ENCODE measurements at places on chromosomes 3 and 15.

- no peak for DNase-seq
Observed at GRCh38 chr3:64859625-64860535, 172.1 kb upstream of the ADAMTS9 start.

- peak; percentile 74 for DNase-seq
Observed at GRCh38 chr3:31710123-31710803, 177.5 kb downstream of the STT3B start.

DNA sequence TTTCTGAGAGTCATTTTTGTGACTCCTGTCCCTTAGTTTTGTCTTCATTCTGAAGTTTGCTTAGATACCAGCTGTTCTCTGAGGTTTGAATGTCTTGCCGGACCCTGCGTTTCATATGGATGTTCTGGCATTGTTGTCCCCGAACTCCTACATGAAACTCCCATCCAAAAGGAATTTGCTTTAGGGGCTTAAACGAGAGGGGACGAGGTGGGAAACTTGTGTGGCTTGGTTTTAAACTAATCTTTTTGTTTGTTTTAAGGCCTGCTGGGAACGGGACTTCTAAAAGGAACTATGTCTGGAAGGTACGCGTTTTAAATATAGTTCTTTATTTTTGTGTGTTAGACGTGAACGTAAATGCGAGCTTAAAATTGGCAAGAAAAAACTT lies 679 bp downstream of the RPL35A start:
- no peak for DNase-seq

DNA sequence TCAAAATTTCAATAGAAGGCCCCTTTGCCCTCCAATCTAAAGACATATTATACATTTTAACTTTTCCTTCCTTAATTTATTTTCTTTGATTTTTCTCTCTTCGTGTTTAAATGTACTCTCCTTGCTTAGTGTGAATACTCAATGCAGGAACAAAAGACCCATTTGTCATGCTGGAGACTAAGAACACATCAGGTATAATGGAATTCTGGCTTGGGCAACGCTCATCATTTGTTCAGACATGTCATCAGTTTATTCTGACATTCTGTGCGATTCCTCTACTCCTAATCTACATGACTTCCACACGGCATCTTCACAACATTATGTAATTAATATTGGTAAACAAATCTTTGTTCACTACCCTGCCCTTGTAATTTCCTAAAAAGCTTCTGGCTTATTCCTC lies 136.6 kb upstream of the LRRN1 start:
- DNase-seq: no peak

- DNase-seq: no peak
Observed at GRCh38 chr3:50525987-50526386, 22.6 kb upstream of the CACNA2D2 start.

GRCh38 chr3:44326019-44326418 lies 12.5 kb upstream of the TCAIM start:
- no peak for DNase-seq

- no peak for DNase-seq
Observed at GRCh38 chr3:171972871-171973348, 66.5 kb upstream of the FNDC3B start.

DNA sequence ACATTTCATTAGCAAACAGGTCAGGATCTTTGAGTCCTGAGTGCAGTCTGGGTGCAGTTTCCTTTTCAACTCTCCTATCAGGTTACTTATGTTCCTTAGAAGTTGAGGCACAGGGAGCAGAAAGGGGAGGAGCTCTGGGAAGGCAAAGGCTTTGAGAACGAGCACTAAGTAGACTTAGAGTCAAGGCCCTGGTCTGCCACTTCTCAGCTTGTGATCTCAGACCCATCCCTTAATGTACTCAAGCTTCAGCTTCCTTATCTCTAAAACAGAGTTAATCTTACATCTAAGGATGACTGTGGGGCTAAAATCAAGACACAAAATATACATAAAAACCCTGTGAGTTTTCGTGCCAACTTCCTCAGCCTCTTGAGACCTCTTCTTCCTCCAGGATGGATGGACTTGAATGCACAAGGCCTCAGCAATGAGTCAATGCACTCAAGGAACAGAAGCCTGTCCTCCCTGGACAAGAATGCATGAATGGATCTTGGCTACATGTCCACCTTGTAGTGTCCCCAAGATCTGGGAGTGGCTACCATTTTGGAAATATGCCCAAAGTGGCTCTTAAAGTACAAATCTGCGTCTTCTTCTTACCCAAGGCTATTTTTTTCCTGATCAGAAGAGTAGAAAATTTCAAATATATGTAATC lies 105.1 kb downstream of the WDR76 start:
- DNase-seq: no peak

- DNase-seq: no peak
Observed at GRCh38 chr15:66505430-66505811, 295 bp downstream of the ZWILCH start.

GRCh38 chr15:55320238-55320550 lies 1.2 kb downstream of the PIGB start:
- no peak for DNase-seq

GRCh38 chr3:170130532-170130931 lies 51.0 kb downstream of the PHC3 start:
- DNase-seq: no peak

GRCh38 chr3:32410367-32411246 lies 19.0 kb downstream of the CMTM7 start:
- no peak for DNase-seq

- DNase-seq: peak; percentile 12
Observed at GRCh38 chr15:48025118-48025517, 95.7 kb upstream of the SLC24A5 start.

DNA sequence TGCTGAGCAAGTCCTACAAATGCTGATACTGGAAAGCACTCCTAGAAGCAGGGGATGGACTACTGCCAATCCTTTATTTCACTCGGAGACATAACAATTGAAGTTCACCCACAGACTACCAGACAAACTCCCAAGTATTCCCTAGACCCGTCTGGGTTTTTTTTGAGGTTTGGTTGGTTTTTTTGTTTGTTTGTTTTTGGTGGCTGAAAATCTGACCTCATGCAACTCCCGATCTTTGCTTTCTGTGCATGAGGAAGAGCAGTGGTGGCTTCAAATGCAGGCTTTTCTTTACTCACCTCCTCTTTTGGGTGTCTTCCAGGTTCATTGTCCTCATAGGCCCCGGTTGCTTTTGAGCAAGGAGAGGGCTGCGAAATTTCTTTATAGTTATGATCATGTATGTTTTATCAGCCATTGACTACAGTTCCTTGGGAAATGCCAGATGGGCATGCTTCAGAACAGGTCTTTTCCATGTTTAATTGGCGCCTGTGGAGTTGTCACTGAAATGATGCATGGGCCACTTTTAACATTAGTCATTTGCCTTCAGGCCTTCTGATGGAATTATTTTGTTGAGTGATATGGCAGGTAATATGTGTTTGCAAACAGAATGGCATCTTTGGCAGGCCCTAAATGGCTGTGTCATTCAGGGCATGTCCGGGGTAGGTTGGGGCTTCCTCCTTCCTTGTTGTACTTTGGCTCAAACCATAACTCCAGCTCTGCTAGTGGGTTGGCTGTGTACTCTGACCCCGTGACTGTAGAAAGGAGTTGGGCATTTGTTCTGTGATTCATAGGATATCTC lies 81.3 kb upstream of the ZBED2 start:
- peak; percentile 2 for DNase-seq

DNA sequence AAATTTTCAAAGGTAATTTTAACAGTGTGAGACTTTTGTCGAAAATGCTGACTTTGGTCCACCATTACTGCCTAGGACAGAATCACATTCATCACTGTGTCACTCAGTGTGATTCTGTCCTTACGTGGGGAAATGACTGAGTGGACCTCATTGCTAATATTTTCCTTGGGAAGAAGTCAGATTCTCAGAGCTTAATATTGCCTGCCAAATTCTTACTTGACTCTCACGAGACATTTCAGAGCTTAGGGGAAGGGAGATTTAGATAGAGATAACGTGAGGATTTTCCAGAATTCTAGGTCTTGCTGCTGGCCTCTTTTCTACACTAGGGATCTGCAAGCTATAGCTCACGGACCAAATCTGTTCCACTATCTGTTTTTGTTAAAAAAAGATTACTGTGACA lies 270.4 kb downstream of the SUCLG2 start:
- DNase-seq: no peak

- no peak for DNase-seq
Observed at GRCh38 chr15:25392806-25393205, 46.0 kb downstream of the UBE3A start.

DNA sequence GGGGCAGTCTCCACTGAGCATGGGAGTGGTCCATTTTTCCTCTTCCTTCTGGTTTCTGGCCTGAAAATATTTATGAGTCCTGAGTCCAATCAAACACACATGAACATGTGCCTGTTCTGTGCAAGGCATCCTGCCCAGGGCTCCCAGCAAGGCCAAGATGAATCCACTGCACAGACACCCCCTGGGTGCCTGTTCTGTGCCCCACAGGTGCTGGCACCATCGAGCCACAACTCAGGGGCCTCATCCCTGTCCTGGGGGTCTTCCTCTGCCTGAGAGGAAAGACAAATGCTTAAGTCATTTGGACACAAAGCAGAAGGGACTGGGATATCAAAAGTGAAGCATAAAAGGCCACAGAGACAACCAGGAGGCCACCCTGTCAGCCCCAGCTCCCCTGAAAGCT lies 87.4 kb upstream of the IQSEC1 start:
- no peak for DNase-seq

DNA sequence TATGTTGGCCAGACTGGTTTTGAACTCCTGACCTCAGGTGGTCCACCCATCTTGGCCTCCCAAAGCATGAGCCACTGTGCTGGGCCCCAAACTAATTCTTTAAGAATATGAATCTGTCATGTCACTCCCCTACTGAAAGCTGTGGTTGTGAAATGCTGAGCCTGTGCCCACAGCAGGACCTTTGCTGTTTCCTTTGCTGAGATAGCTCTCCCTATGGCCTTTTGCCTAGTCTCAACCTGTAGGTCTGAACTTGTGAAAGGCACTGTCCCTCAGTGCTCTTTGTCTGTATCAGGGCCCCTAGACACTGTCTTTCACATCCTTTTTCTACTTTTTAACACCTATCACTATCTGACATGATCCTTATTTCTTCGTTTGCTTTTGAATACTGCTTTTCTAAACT lies 62.7 kb upstream of the CCR4 start:
- DNase-seq: no peak

DNA sequence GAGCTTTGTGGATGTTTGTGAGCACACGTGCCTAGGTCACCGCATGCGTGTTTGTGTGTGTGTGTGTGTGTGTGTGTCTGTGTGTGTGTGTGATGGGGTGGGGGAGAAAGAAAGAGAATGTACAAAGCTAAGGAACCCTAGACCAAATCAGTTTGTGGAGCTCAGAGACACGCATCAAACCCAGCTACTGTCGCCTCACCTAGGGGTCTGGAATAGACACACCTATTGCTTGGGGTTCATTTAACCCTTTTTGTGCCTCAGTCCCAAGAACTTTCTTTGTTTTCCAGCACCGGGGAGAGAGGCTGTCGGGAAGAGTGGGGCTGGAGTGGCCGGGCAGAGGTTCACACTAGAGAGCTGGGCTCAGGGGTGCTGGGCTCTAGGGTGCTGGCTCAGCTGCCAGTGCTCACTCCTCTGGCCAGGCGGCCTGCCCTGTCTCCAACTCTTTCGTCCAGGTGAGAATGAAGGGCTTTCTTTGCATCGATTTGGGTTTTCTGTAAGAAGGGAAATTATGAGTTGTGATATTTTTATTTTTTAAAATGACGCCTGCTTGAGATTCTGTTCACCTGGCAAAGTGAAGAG lies 221.6 kb downstream of the MEIS2 start:
- no peak for DNase-seq

DNA sequence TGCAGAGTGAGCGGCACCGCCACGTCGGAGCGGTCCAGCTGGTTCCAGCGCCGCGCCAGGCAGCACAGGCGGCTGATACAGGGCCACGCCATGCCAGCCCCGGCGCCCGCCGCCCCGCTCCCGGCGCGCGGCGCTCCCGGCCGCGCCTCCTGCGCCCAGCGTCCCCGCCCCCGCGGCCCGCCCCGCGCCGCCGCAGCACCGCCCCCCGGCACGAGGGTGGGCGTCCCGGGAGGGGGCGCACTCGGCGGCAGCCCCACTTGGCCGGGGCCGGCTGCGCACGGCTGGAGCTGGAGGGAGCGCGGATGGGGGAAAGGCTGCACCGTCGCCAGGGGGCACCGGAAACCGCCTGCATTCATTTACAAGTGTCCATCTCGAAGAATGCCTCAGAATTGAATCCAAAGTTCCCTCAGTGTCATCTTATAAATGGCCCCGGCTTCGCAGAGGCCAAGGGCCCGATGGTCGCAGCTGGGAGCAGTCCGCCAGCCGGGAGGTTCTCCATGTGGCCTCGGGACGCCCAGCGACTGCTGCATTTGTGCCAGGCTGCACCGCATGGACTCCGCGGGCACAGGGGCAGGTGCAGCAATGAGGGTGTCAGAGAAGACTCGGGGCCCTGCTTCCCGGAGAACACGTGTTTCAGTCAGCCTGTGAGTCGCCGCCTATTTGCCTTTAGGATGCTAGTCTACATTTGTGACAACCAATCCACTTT lies at the start of gene MAP6D1:
TSS of gene MAP6D1 (minus strand) at position 122 of the 706 bp plus-strand sequence. CDS start at position 92, 30 bp downstream.
- DNase-seq: peak; percentile 76

- no peak for DNase-seq
Observed at GRCh38 chr3:106035619-106036018, 166.8 kb upstream of the CBLB start.

GRCh38 chr3:66076861-66077470 lies 38.2 kb upstream of the MAGI1 start:
- no peak for DNase-seq

DNA sequence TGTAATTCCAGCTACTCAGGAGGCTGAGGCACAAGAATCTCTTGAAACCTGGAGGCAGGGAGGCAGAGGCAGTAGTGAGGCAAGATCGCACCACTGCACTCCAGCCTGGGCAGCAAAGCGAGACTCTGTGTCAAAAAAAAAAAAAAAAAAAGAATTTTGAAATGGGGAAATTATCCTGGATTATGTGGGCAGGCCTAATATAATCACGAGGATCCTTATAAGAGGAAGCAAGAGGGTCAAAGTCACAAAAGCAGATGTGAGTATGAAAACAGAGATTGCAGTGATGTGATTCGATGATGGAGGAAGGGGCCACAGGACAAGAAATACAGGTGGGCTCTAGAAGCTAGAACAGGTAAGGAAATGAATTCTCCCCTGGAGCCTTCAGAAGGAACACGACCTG lies 159.6 kb downstream of the LEKR1 start:
- DNase-seq: no peak

GRCh38 chr3:152281133-152281713 lies 12.5 kb downstream of the MBNL1 start:
- no peak for DNase-seq

- no peak for DNase-seq
Observed at GRCh38 chr15:83845230-83845629, 191.3 kb downstream of the ADAMTSL3 start.

DNA sequence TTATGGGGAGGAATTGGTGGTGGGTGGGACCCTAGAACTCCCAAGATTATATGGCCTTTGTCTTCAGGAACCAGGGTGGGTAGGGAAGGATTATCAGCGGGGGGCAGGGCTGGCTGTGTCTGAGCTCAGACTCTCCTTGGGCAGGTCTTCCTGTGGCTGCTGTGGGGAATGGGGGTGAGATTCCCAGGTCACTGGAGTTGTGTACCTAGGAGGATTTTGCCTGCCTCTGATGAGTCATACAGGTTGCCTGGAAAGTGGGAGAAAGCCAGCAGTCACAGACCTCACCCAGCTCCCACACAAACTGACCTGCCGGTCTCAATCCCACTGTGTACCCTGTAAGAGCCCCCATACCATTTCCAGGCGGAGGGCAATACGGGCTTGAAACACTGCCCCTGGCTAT lies 209.9 kb upstream of the CNTN3 start:
- DNase-seq: peak; percentile 2
